MM.1S (cell line): ENCODE measurements at places on chromosomes 16 and 17.
A peak's percentile ranks its signal among the peaks of the same experiment; 100 is the strongest.

- H3K36me3 ChIP-seq, result no peaks in the 10 kb centered on the region
- no peaks in the 10 kb centered on the region for H3K27me3 ChIP-seq
- H3K4me1 ChIP-seq, result peaks cover 11% of the 10 kb centered on the region
- H3K27ac ChIP-seq, result peak overlapping the region; percentile 48; the same call in 1 of the 2 replicates
- H3K4me3 ChIP-seq, result peak overlapping the region; percentile 99
Measured at GRCh38 chr17:38871247-38872015, 1.6 kb downstream of the LASP1 start.

DNA sequence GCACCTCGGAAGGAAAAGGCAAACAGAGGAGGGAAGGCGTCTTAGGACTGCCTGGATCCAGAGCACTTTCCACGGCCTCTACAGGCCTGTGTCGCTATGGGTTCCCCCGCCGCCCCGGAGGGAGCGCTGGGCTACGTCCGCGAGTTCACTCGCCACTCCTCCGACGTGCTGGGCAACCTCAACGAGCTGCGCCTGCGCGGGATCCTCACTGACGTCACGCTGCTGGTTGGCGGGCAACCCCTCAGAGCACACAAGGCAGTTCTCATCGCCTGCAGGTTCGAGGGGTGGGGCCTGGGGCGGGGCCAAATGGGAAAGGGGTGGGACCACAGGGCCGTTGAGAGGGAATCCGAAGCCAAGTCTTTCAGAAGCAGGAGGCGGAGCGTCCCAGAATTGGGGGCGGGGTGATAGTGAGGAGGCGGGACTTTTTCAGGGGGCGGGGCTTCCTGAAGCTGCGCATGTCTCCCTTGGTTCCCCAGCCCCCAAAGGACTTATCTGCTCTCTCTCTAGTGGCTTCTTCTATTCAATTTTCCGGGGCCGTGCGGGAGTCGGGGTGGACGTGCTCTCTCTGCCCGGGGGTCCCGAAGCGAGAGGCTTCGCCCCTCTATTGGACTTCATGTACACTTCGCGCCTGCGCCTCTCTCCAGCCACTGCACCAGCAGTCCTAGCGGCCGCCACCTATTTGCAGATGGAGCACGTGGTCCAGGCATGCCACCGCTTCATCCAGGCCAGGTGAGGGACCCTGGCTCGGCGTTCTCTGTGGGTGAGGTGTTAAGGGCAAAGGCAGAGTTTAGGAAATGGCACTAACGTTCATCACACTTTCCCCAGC is 939 bp downstream of the BCL6B start:
- no peaks in the 10 kb centered on the region for H3K27me3 ChIP-seq
- peak; percentile 73 for DNase-seq
- H3K36me3 ChIP-seq, result no peaks in the 10 kb centered on the region
- peaks cover 11% of the 10 kb centered on the region for H3K4me1 ChIP-seq

DNA sequence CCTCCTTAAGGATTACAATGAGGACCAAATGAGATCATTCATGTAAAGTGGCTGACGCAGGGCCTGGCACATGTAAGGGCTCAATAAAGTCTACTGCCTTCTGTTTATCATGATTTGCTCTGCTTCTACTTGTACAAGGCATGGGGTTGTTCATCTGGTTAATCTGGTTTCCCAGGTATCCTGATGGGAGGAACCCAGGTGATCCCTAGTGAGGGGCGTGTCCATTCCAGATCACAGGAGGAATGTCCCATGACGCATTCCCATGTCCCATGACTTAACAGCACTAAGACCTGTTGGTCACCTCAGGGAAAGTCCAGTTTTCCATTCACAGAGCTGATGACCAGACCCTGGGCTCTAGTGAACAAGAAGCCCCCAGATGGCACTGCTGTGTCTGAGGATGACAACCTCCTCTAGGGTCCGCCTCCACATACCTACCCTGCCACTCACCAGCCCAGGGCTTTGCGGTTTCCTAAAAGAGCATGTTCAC is 11.5 kb upstream of the TPPP3 start:
- H3K27me3 ChIP-seq, result no peaks in the 10 kb centered on the region
- DNase-seq, result no peak
- no peak overlapping the region for H3K4me3 ChIP-seq
- H3K4me1 ChIP-seq, result peaks cover 6% of the 10 kb centered on the region
- no peaks in the 10 kb centered on the region for H3K36me3 ChIP-seq
- no peak overlapping the region for H3K27ac ChIP-seq

- H3K36me3 ChIP-seq, result peaks cover 17% of the 10 kb centered on the region; the same call in 1 of the 2 replicates
- H3K4me1 ChIP-seq, result peaks cover 54% of the 10 kb centered on the region
- no peak overlapping the region; the same call in 1 of the 2 replicates for H3K27ac ChIP-seq
- no peak overlapping the region for H3K4me3 ChIP-seq
- no peaks in the 10 kb centered on the region for H3K27me3 ChIP-seq
- no peak for DNase-seq
Measured at GRCh38 chr17:64115822-64116534, 14.0 kb downstream of the ERN1 start.

- H3K27ac ChIP-seq, result peak within 1 kb of the TSS; percentile 65; the same call in 1 of the 2 replicates
- 0 out of 2 replicates have a peak, but pooled peaks cover 4% of the 10 kb centered on the region for H3K36me3 ChIP-seq
- H3K4me3 ChIP-seq, result peak within 1 kb of the TSS; percentile 82
- H3K4me1 ChIP-seq, result peaks cover 19% of the 10 kb centered on the region
- no peaks in the 10 kb centered on the region for H3K27me3 ChIP-seq
Measured at GRCh38 chr17:41966463-41967140, at the start of gene CNP. Gene CNP, plus strand, starts transcription at chr17:41966795. Its CDS starts 90 bp downstream, at chr17:41966885.

GRCh38 chr16:46583036-46583435 is 38.1 kb downstream of the SHCBP1 start:
- H3K4me1 ChIP-seq, result no peaks in the 10 kb centered on the region
- no peak for DNase-seq
- H3K27ac ChIP-seq, result no peak overlapping the region
- peaks cover 5% of the 10 kb centered on the region; the same call in 1 of the 2 replicates for H3K36me3 ChIP-seq
- H3K4me3 ChIP-seq, result no peak overlapping the region

DNA sequence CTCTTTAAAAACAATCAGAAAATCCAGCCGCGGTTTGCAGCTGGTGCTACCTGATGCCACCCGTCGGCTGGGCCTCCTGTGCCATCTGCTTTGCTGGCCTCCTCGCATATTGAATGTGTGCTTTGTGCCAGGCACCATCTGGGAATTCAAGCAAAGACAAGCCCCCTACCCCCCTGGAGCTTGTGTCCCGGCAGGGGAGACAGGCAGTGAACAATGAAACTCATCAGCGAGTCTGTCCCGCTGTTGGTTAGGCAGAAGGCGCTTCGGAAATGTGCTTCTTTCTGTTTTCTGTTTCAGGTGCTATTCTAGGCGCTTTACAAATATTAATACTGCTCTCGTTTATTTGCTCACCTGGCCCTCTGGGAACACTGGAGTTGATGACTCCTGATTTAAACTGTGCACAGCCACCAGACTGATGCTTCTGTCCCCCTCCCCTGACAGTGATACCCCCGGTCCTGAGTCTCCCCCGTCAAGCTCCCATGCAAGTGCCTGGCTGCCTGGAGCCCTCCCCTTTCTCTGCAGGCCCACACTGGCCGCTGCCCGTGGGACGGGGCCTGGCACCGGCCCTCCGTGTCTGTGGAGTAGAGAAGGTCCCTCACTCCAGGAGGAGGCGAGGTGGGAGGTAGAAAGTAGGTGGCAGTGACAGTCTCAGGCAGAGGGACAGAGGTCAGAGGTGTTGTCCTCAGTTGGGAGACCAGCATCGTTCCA is 126.1 kb upstream of the PLCG2 start:
- peaks cover 45% of the 10 kb centered on the region for H3K4me1 ChIP-seq
- DNase-seq, result peak; percentile 70
- H3K27me3 ChIP-seq, result no peaks in the 10 kb centered on the region
- no peaks in the 10 kb centered on the region for H3K36me3 ChIP-seq
- H3K4me3 ChIP-seq, result peak overlapping the region; percentile 70

- peaks cover 31% of the 10 kb centered on the region for H3K4me1 ChIP-seq
- H3K4me3 ChIP-seq, result no peak overlapping the region
- DNase-seq, result no peak
- H3K27me3 ChIP-seq, result no peaks in the 10 kb centered on the region; the same call in 1 of the 2 replicates
Measured at GRCh38 chr17:58379511-58379824, 27.5 kb upstream of the SUPT4H1 start.

GRCh38 chr16:18072161-18072560 is 264.4 kb downstream of the NPIPA8 start:
- H3K4me3 ChIP-seq, result no peak overlapping the region
- no peaks in the 10 kb centered on the region for H3K4me1 ChIP-seq
- no peak for DNase-seq
- H3K36me3 ChIP-seq, result no peaks in the 10 kb centered on the region
- no peak overlapping the region for H3K27ac ChIP-seq

DNA sequence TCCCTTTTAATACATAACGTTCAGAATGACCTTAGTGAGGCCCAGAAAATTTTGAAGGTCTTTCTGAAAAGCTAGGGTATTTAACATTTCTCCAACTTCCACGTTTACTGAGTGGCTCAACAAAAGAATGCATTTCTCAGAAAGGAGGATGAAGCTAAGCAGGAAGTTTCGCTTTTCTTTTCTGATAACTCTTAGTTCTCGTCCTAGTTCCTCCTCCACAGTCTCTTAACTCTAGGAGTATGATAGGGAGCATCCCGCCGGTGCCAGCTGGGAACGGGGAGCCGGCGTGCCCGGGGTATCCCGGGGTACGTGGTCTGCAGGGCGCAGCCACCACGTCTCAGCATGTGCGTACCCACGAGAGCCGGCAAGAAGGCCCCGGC is 363 bp downstream of the KARS1 start:
- peak overlapping the region; percentile 83; the same call in 1 of the 2 replicates for H3K27ac ChIP-seq
- H3K4me3 ChIP-seq, result peak overlapping the region; percentile 89
- H3K4me1 ChIP-seq, result peaks cover 17% of the 10 kb centered on the region
- no peaks in the 10 kb centered on the region for H3K36me3 ChIP-seq

DNA sequence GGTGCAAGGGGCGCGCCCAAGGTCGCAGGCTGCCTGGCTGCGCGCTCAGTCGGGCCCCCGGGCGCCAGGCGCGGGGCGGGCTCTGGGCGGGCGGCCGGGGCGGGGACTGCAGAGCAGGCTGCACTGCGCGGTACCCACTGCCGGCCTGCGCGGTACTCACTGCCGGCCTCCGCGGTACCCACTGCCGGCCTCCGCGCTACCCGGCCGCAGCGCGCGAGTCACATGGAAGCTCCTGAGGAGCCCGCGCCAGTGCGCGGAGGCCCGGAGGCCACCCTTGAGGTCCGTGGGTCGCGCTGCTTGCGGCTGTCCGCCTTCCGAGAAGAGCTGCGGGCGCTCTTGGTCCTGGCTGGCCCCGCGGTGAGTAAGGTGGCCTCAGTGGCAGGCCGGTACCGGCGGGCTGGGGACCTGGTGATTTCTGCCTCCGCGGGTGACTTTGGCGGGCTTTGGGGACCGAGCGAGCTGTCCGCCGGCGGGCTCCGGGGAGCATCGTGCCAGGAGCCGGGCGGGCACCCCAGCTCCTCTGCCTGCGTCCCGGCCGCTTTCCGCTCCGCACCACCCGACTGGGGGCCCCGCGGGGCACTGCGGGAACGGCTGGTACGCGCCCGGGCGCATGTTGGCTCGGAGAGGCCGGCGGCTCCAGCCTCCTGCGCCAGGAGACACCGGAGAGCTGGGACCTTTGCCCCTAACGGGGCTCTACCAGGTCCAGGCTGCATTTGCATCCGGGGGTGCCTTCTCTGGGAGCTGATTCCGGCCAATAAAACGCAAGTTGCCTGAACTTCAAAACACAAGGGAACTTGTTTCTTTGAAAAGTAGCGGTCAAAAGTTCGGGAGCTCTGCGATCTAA is at the start of gene SLC47A1:
Gene SLC47A1, plus strand, starts transcription at position 137 of the 844 bp plus-strand sequence. Its CDS starts 86 bp downstream, at position 223.
- no peak within 1 kb of the TSS for H3K27ac ChIP-seq
- no peaks in the 10 kb centered on the region for H3K27me3 ChIP-seq
- H3K4me1 ChIP-seq, result peaks cover 24% of the 10 kb centered on the region
- peak within 1 kb of the TSS; percentile 42 for H3K4me3 ChIP-seq
- DNase-seq, result peak; percentile 50

- peaks cover 15% of the 10 kb centered on the region for H3K36me3 ChIP-seq
- DNase-seq, result no peak
- H3K27me3 ChIP-seq, result no peaks in the 10 kb centered on the region
- H3K27ac ChIP-seq, result no peak overlapping the region
- H3K4me3 ChIP-seq, result no peak overlapping the region
Measured at GRCh38 chr17:4087911-4088693, 54.7 kb downstream of the ZZEF1 start.

DNA sequence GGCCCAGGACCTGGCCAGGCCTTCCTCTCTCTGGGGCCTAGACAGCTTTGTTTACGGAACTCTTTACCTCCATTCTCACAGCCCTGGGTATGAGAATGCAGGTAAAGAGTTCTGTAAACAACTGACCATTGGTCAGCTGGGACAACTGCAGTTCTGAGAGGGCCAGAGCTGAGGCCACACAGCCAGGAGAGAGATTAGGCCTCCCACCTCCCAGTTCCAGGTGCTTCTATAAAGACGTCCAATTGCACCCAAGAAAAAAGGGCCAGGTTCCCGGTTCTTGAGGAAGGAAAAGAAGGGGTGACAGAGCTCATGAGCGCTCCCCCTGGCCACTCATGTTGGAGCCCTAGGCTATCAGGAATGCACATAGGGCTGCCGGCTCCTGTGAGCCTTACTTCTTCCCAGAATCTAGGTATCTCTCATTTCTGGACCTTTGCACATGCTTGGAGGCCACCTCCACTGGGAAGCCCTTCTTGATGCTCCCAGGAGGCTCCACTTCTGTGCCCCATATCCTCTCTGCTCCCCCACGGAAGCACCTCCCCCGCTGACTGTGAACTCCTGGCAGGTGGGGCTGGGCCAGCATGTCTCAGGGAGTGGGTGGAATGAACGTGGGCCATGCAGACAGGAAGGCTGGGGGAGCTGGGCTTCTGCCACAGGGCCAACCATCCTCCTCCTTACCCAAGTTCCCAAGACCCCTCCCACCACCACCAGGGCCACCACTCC is 13.1 kb downstream of the CNGB1 start:
- no peaks in the 10 kb centered on the region for H3K27me3 ChIP-seq
- no peaks in the 10 kb centered on the region for H3K36me3 ChIP-seq
- no peak overlapping the region for H3K4me3 ChIP-seq
- no peak overlapping the region for H3K27ac ChIP-seq
- H3K4me1 ChIP-seq, result 0 out of 2 replicates have a peak, but pooled peaks cover 4% of the 10 kb centered on the region

DNA sequence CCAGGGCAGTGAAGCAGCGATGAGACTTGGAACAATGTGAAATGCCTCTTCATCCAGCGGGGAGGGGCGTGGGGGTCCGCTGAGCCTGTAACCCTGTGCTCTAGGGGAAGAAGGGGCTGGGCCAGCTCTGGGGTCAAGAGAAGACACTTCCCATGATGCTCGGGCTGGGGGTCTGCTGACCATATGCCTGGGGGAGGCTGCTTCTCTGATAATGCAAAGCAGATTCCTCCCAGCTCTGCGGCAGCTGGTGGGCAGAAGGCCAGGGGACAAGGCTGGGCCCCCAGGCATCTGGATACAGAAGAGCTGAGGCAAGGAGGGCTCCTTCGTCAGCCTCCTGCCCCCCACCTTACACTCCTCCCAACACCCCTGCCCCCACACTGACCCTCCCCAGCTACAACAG is 24.7 kb downstream of the NGFR start:
- DNase-seq, result no peak
- H3K27ac ChIP-seq, result no peak overlapping the region
- H3K36me3 ChIP-seq, result no peaks in the 10 kb centered on the region
- no peak overlapping the region for H3K4me3 ChIP-seq

- H3K4me3 ChIP-seq, result no peak overlapping the region
- H3K36me3 ChIP-seq, result no peaks in the 10 kb centered on the region
- DNase-seq, result no peak
- no peak overlapping the region for H3K27ac ChIP-seq
Measured at GRCh38 chr16:86381491-86381890, 128.8 kb upstream of the FOXF1 start.

GRCh38 chr17:7444682-7445618 is at the start of gene CHRNB1:
Gene CHRNB1, plus strand, starts transcription at chr17:7445061. Its CDS starts 67 bp downstream, at chr17:7445128.
- H3K27ac ChIP-seq, result no peak within 1 kb of the TSS
- H3K4me1 ChIP-seq, result no peaks in the 10 kb centered on the region
- H3K27me3 ChIP-seq, result peaks cover 88% of the 10 kb centered on the region

- H3K27me3 ChIP-seq, result no peaks in the 10 kb centered on the region
- DNase-seq, result no peak
- H3K4me3 ChIP-seq, result no peak overlapping the region
- no peaks in the 10 kb centered on the region for H3K4me1 ChIP-seq
Measured at GRCh38 chr17:661509-661908, 53.1 kb downstream of the VPS53 start.
